ENCODE measurements at places on chromosomes 2 and 18.

- DNase-seq, result no peak
Observed at GRCh38 chr18:66662632-66663031, 58.7 kb upstream of the CDH19 start.

DNA sequence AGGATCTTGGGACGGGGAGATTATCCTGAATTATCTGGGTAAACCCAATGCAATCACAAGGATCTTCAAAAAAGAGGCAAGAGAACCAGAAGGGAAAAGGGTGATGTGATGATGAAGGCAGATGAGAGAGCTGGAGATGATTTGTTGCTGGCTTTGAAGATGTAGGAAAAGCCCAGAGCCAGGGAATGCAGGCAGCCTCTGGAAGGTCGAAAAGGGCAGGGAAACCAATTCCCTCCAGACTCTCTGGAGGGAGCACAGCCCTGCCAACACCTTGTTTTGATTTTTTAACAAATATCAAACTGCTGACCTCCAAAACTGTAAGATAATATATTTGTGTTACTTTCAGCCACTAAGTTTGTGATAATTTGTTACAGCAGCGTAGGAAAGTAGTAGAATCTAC, 48.9 kb upstream of the IL1R2 start:
- no peak for DNase-seq

DNA sequence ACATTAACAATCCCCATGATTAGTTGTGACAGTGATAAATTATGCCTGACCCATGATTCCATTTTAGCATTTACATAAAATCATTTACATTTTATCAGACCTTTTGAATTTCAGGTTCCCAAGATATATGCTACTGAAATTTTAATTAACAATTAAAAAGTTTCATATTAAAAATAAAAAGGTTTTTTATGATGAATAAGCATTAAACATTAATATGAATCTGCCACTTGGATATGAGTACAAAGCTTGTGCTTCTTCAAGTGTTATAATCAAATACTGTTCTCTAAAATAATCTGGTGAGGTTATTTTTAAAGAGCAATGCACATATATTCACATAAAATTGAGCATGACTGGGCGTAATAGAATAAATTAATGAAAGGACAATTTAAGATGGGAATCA, 1218.0 kb downstream of the CNTNAP5 start:
- no peak for DNase-seq

GRCh38 chr2:72830273-72830672, 4.4 kb upstream of the EXOC6B start:
- DNase-seq, result no peak

DNA sequence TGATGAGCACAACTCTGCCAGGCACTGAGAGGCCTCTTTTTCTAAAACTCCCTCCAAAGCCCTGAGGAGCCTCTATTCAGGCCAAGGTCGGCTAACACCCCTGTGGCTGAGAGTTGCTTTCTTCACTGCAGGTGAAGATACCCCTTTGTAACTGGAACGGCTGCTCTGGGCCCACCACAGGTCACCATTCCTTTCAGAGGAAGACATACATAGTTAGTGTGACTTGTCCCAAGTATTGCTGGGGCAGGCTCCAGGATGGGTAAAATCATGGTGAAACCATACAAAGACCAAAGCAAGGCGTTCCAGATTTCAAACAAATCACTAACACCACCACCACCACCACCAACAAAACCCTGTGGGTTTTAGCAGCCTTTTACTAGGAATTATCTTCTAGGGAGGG, 36.8 kb downstream of the CHST10 start:
- DNase-seq, result no peak

GRCh38 chr2:8315531-8316165, 366.2 kb upstream of the ID2 start:
- no peak for DNase-seq

DNA sequence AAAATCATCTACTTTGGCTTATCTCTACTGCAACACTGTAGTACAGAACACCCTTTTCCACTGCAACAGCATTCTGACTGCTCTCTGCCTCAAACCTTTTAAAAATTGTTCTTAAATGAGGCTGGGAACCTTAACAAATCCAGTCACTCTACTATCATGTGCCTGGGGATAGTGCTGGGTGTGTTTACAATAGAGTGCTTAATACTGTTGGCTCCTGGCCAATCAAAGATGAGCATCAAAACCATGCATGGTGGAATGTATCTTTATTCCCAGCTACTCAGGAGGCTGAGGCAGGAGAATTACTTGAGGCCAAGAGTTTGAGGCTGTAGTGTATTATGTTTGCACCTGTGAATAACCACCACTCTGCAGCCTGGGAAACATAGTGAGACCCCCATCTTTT, 7.4 kb downstream of the ANKAR start:
- DNase-seq, result no peak

GRCh38 chr2:174184915-174185314, 63.4 kb downstream of the OLA1 start:
- DNase-seq, result no peak

DNA sequence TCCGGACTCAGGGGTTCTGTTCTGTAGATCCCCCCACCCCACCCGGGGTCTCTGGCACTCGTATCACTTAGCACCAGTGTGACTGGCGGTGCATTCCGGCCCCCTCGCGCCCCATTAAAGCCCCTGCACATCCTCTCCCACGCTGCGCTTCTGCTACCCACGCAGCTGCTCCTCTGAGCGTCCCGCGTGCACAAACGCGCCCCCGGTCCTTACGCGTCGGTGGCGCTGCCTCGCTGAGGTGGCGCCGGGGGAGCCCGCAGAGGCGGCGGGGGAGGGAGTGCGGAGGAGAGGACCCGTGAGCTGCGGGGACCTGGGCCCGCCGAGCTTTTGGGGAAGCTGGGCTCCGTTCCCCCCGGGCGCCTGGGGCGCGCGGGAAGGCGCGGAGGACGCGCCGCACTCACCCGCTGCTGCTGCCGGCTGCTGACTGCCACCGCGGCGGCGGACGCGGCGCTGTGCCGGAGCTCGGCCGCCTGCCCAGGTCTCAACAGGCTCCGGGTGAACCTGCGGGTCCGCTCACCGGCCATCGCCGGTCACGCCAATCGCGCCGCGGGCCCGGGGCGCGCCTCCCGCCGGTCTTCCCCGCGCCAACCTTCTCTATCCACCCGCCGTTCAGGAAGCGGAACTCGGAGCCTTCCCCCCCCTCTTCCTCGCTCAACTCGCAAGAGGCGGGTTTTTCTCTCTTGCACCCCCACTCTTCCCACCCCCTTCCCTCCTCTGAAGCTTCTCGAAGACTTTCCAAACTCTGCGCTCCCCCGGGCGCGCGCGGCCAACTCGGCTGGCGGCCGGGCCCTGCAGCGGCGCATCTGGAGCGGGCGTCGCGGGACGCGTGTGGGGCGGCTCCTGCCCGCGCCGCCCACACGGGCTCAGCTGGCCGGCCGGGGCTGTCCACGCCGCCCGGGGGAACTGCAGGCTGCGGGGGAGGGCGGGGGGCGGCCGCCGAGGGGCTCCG, at the start of gene DOCK10:
TSS of gene DOCK10 (minus strand) at position 618 of the 949 bp plus-strand sequence. CDS start at position 524, 94 bp downstream.
- no peak for DNase-seq

GRCh38 chr2:224333726-224334482, 68.0 kb downstream of the FAM124B start:
- DNase-seq, result no peak

GRCh38 chr18:63820694-63821093, 45.5 kb downstream of the SERPINB7 start:
- DNase-seq, result no peak

DNA sequence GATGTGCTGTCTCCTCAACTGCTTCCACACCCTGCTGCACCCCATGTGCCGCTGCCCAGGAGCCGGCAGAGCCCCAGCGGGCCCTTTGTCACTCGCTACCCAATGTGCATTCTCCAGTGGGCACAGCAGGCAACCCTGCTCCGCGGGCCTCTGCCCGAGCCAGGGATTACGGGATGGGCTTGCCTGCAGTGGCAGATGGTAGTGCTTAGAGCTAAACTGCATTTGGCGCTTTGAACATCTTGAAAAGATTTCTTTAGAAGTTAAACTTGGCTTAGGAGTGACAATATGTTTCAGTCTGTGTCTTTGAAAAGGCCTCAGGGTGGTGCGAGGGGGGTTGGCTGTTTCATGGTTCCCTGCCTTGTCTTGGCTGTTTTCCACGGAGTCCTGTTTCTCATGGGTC, 84.0 kb upstream of the BOD1L2 start:
- no peak for DNase-seq

- DNase-seq, result no peak
Observed at GRCh38 chr2:152473151-152473857, 138.3 kb downstream of the FMNL2 start.

GRCh38 chr2:156156580-156156979, 175.9 kb downstream of the NR4A2 start:
- no peak for DNase-seq

DNA sequence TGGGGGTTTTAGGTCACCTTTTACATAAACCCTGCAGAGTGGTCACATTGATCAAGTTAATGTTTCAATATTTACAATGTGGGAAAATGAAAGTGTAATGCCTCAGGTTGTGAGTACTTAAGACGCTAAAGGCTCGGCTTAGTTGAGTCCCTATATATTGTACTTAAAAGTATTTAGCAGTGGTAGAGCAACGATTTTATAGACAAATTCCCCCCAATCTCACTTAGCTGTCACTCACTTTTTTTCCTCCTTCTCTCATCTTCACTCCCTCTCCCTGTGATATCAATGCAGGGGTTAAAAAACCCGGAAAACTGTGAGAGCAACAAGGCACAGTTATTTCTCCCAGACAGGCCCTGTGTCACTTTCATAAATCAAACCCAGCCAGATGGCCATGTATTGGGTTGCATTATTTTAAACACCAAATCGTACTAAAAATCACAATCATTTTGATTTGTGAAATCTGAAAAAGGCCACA, 5.4 kb downstream of the POU3F3 start:
- DNase-seq, result no peak

DNA sequence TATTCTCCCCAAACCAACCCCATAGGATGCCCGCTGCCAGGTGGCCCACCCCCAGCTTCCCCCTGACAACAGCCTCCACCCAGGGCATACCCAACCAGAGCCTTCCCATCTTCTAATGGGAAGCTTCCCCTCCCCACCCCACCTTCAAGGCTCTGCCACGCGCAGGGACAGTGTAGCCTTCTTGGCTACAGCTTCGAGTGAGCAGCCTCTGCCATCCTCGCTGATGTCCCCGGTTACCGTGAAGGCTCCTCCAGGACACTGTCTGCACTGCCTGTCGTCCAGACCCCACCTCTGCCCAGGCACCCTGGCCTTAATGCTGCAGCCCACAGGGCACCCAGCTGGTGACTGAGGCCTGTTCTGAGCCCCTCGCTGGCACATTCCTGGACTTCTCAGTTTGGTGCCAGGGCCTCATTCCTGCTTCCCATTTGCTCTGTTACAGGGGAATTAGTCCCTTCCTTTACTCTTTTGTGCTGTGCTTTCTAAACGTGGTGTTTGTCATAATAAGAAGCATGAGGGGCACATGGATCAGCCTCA, 13.0 kb upstream of the ADNP2 start:
- DNase-seq, result no peak

DNA sequence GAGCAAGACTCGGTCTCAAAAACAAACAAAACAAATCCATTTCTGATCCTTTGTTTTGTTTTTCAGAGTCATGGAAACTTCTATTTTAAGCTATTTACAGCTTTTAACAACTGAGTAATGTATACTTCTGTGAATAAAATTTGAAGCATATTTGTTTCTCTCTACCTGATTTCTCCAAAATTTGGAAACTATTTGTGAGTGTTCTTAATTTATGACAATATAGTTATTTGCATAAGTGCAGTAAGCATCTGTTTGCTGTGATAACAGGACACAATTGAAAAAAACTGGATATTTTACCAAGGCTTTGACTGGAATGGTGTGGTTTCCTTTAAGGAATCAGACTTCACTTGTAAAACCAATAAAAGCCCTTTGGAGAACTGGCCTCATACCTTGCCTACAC, 53.3 kb upstream of the GULP1 start:
- DNase-seq, result no peak

DNA sequence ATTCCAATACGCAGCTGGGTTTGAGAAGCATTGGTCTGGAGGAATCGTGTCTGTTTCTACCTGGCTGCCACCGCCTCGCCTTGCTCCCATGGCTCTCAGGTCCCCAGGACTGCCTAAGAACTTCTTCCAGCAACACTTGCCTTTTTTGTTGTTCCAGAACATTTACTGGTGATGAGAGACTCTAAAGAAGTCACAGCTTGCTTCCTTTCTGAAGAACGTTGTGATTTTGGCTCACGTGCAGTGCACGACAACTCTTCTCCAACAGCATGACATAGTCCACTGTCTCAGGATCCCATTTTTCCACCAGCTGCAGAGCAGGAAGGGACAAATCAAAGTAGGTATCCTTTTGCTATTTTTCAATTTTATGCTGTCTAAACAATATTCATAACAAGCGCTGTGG, 940.9 kb downstream of the SLC4A3 start:
- no peak for DNase-seq

DNA sequence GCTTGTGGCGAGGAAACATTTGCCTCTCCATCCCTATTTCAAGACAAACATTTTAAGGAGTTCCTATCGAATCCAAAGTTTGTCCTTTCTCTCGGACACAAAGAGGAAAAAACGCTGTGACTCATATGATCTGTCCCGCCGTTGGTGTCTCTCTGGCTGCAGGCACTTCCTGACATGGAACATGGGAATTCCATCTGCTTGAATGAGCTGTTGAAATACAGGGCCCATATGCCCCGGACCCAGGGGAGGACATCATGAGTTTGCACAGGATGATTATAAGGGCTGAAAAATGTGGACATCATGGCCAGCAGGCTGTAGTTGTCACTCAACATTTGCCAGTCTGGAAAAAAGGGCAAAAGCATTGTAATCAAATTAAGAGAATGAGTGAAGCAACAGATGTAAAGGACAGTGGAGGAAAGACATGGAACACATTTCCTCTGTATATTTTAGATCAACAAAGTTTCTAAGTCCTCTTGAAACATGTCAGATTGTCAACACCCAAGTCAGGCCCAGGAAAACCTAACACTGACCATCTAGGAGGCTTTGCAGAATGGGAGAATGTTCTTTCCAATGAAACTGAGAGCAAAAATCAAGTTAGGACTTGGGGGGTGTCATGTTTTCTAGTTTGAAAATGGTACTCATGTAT, 103.2 kb upstream of the SMIM21 start:
- DNase-seq, result no peak

DNA sequence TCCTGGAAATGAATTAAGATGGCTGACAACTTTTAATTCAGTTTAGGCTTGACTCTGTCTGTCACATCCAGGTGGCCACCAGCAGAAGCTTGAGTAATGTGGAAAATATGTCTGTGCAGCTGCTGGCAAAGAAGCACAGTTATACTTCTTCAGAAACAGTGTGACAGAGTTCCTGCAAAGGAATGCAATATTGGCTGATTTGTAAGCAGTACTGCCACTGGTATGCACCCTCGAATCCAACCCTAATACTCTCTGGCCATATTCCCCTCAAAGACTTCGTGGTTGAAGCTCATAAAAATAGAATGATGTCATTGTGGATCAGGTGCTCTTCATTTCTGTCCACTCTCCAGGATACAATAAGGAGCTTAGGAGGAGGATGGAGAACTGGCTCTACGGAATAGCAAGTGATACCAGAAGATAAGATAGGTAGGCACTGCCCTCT, 86.2 kb downstream of the METTL8 start:
- no peak for DNase-seq

- DNase-seq, result no peak
Observed at GRCh38 chr2:121498731-121499130, 31.9 kb upstream of the RNU4ATAC start.
